ENCODE measurements at places on chromosomes 5 and 9.
A peak's percentile ranks its signal among the peaks of the same experiment; 100 is the strongest.

DNA sequence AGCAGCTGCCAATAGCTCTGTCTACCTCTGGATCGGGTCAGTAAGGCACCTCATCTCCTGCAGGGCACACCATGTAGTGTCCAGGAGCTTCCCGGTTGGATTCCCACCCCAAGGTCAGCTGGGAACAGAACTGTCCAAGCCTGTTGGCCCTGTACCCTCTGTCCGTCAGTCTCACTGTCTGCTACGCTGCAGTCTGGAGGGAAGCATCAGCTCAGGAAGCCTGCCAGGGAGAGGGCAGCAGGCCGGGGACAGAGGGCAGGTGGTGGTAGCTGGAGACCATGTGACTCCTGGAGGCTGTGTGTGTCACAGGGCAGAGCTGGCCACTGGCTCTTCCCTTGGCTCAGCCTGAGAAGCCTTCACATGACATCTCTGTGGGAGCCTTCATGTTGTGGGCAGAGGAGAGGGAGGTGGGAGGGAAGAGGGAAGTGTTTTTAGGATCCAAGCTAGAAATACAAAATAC, 134.5 kb downstream of the SEC61B start:
- DNase-seq: no peak

GRCh38 chr9:4035777-4036176, 264.1 kb downstream of the GLIS3 start:
- DNase-seq: no peak

DNA sequence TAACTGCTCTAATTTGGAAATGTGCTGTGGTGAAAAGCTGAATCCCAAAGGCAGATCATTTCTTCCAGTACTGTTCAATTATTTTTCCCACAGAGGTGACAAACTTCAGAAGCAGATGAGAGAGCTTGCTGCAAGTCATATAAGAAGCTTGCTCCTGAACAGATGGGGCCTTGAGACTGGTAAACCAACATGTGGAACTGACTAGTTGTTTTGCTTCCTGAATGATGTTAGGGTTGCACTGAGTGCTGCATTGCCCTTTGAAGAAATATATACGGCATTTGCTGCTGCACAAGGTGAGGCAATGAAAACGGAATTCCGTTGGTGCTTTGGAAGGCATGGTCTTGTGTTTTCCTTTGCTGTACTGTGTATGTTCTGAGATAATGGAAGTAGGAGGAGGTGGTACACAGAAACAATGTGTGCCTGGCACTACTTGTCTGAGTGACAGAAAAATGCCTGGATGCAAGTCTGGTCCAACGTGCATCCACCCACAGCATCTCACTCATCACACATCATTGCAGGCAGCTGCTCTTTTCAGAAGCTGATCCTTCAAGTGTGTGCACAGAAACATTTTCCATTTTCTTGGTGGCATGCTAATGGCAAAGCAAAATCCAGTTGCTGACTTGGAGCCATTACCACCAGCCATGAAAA, 76.9 kb downstream of the ANKH start:
- no peak for DNase-seq

DNA sequence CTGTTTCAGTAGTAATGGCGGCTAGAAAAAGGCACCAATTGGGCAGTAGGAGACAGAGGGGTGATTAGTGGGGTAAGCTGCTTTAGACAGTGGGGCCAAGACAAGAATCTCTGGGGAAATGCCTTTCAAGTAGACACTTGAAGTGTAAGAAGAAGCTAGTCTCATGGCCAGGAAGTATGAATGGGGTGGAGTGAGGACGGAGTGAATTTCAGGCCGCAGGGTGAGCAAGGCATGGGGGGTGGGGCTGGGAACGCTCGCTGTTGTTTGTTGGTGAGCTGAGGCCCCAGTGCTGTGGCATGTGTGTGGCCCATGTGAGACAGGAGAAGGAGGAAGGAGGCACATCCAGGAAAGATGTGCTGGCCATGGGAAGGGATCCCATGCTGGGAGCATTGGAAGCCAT, 149.2 kb upstream of the NFIL3 start:
- DNase-seq: no peak

DNA sequence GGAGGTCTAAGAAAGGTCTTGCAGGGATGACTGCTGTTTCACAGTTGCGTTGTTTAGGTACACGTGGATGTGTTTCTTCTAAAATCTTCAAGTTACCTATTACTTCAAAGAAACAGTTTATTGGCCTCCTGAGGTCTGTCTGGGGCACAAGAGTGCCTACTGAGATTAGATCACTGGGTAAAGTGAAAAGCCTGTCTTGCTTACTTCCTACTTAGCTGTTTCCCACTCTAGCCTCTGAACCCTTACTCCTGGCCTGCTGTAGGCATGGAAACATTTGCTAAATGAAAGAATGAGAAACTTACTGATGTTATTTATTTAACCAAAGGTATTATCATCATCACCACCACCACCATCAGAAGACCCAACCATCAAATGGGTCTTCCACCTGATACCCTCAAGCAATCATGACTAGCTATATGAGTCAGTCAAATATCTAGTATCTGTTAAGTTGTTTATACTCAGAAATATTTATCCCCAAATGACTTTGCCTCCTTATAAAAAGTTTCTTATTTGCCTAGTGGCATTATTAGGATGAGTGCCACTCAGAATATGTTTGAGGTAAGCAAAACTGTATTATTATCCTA, 92.5 kb downstream of the ELAVL2 start:
- no peak for DNase-seq

GRCh38 chr5:57862942-57863341, 380.3 kb upstream of the ACTBL2 start:
- DNase-seq: no peak

GRCh38 chr9:127122176-127123063, at the start of gene ANGPTL2:
ANGPTL2 (minus strand) TSS chr9:127122635; CDS start chr9:127108731, 13,904 bp downstream.
- DNase-seq: no peak

DNA sequence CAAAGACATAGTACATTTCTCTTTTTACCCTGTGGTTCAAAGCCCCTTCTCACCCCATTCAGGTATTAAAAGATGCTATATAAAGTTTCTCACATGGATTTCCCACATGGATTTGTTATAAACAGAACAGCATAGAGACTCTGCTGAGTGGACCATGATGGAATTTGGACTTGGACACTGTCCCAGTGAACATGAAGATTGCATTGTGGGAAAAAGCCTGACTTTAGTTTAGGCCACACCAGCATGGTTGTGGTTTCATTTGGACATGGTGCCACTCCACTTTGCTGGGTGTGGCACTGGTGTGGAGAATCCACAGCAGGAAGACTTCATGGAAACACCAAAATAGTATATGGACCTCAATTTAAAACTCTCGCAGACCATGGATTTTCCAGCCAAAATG, 124.6 kb downstream of the ARHGAP26 start:
- no peak for DNase-seq

DNA sequence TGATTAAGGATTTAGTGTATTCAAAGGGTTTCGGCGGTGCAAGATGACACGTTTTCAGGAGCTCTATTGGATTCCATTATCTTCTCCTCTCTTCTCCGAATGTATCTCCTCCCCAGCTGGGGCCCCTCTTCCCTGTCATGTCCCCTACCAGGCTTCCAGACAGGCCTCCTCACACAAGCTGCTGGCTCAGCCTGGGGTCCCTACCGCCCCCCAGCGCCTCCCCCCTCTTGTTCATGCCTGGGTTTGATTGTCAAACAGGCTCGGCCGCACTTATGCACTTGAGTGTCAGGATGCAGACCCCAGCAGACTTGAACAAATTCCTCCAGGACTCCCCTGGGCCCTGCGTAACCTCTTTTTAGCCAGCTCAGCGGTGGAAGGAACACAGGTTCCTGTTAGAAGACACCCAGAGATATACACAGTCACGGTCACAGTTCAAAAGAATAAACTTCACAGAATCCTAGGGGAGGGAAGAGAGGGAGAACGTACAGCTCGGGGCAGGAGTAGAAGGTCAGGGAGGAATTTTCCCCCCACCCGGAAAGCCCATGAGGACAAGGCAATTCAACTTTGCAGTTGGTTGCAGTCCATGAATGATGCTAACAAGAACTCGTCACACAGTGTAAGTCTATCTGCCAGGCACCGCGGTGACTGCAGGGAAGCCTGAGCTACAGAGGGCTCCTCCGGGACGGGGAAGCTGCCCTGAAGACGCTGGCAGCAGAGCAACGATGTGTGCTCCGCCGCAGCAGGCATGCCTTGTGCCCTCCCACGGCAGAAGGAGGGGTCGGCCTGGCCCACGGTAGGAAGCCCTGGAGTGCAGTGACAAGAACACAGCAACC, 560.0 kb downstream of the BNC2 start:
- no peak for DNase-seq

DNA sequence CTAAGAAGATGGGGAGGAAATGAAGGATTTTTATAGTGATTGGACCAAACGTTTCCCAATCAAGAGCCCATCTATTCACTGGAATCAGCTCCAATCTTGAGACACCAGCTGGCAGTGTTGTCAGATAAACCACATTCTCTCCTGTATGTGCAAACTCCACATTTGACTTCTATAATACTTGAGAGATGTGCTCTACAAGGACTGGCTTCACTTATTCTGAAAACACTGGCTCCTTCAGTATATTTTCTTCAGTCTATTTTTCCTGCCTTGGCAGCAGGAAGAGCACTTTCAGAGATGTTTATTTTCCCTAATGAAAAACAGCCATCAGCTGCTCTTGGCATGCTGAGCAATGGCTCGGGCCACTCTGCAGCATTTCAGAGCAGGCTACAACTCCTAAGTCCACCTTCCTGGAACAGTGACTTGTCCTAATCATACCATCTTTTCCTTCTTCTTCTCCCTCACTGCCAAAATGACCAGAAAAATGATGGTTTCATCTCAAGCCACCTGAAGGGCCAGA, 96.9 kb upstream of the FSTL4 start:
- no peak for DNase-seq

DNA sequence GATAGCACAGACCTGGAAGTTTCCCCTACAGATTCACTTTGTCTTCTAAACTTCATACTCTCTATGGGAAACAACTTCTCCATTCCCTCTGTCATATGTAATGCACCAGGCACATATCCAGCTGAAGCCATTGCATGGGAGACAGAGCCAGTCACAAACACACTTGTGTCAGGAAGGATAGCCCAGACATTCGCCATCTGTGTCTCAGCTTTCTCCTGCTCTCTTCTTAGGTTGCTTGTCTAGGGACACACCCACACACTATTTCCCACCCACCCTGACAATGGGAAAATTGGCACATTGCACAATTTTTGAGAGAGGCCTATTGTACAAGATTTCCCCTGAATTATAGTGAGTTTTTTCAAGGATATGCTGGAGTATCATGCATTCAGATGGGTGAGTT, 158.4 kb upstream of the MPDZ start:
- no peak for DNase-seq

- no peak for DNase-seq
Observed at GRCh38 chr9:112104901-112105300, 70.2 kb downstream of the SUSD1 start.

DNA sequence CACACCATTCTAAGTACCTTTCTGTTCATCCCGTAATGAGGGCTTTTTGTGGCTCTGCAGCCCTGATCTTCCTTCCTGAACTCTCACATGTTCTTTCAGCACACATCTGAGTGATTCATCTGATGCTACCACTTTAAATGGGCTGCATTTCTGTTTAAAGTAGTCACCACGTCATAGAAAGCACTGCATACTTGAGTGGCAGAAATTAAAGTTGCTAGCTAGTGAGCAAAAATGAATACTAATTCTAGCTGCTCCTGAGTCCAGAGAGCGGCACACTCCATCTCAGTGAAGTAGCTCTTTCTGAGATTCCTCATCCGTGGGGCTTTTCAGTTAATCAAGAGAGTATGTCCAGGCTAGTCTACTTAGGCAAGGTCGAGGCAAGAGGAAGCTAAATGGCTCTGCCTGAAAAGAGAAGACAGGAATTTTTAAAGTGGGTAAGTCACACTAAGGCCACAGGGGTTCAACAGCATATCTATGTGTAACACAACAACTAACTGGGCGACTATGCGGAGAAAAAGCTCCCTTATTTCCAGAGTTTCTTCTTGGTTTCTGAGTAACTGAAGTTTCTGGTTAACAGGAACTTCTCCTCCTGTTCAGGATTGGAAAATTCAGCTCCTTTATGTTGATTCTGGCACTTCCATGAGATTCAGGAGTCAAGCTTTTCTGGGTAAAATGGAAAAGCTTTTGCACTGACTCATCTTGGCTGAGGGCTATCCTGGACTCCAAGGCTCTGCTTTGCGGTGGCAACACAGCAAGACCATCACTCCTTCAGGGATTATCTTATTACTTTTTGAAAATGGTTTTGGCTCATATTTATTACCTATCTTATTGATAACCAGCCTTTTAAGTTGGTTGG, 109.5 kb downstream of the TAF11L14 start:
- DNase-seq: no peak

DNA sequence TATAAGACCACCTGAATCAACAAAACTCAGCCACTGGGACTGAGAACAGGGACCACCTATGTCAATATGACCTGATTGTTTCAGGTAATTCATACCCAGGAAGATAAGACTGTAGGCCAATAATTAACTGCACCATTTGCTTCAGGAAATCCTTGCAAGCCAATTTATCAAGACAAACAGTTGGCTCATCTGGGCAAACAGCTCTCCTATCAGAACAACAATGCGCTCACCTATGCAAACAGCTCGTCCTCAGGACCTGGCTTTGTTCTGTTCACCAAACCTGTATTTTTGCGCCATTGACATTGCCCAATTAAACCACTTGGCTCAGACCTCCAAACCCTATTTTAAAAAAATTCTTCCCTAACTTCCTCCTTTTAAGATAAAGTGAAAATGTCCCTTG, 92.3 kb upstream of the MARCHF11 start:
- DNase-seq: peak; percentile 79

- no peak for DNase-seq
Observed at GRCh38 chr5:82849885-82850284, 227.3 kb downstream of the TMEM167A start.

DNA sequence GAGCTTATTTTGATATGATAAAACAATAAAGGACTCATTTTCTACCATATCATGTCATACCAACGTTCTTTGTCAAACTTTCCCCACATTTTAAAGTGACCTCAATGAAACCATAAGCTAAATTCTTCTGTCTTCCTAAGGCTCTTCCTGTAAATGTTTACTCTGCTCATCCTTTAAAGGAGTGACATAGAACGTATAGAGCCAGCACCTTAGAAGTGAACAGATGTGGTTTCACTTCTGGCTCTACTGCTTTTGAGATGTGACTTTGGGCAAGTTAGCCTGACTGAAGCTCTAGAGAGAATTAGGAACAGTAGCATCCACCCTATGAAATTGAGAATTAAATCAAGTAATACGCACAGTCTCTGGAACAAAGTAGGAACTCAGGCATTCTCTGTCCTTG, 24.1 kb downstream of the SAR1B start:
- DNase-seq: no peak

DNA sequence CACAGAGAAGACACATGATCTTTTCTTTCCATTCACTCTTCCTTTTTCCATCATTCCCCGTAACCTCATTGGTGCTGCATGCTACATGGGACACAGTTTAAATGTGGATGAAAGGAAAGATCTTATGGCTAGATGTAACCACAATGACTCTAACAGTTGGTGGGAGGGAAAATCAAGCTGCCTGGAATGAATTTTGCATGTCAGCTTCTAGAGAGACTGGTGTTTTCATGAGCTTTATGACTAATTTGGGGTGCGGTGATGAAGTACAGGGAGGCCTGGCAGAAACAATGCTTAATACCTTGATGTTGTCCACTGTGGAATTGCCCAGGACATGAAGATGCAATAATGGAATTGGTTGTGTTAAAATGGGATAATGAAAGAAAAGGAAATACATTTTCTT, 55.9 kb upstream of the MYO10 start:
- no peak for DNase-seq

Data from NCI-H2081 treated with DMSO at 0.1 percent for 48 hours (cell line).